ENCODE measurements at places on chromosomes 11 and 22.

- DNase-seq, result peak; percentile 84
These were observed 97.4 kb downstream of the WNT7B start for GRCh38 chr22:45879552-45879949.

- no peak for DNase-seq
These were observed 30.3 kb upstream of the PRDM10 start for GRCh38 chr11:130032931-130033330.

GRCh38 chr11:80349997-80350396 is 909.2 kb upstream of the TENM4 start:
- DNase-seq, result no peak

- no peak for DNase-seq
These were observed 63.4 kb downstream of the LRP5 start for GRCh38 chr11:68375766-68376165.

DNA sequence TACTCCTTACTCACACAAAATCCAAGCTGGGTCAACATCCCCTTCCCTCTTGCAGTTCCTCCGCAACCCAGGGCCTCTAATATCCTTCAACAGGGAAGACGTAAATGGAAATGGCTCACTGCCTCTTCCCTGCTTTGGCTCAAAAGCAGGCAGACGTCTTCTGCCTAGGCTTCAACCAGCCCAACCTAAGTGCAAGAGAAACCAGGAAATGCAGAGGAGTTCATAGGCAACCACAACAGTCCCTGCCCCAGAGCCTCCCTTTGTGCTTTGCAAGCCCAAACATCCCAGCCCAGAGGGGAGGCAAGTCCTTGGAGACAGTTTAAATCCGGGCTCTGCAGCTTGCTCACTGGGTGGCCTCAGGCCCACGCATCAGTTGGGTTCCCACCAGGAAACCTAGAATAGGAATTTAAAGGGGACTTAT is 33.3 kb downstream of the CD6 start:
- no peak for DNase-seq

DNA sequence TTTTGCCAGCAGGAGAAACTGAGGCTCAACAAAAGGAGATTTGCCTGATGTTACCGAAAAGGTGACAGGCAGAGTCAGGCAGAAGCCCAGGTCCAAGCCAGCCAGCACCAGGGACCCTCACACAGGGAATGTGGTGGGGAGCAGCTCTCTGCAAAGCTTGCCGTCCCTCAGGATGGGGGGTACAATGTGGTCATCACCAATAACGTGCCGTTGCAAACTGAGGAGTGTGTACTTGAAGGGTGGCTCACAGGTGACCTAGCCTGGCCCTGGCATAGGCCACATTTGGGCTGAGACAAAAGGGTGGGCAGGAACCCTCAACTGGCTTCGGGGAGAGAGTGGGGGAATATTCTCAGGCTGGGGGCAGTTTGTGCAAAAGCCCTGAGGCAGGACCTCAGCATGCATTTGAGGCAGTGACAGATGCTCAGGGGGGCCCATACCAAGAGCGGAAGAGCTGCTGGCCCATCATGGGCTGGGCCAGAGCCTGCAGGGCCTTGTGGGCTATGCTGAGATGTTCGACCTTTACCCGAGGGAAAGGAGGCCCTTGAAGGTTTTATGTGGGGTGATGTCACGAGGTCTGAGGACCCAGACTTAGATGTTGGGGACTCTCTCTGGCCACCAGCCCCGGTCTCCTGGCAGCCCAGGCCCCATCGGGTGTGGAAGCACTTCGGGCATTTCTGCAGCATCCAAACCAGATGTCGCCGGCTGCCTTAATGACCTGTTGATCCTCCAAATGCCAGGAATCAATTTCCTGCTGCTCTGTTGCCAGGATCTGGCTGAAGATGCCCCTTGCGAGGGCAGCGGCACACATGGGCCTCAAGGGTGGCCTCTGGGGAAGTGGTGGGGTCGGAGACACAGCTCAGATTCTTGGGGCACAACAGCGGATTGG is 57.4 kb upstream of the SHISAL1 start:
- DNase-seq, result no peak

- DNase-seq, result no peak
These were observed 1251.7 kb upstream of the RAG2 start for GRCh38 chr11:37849706-37850105.

DNA sequence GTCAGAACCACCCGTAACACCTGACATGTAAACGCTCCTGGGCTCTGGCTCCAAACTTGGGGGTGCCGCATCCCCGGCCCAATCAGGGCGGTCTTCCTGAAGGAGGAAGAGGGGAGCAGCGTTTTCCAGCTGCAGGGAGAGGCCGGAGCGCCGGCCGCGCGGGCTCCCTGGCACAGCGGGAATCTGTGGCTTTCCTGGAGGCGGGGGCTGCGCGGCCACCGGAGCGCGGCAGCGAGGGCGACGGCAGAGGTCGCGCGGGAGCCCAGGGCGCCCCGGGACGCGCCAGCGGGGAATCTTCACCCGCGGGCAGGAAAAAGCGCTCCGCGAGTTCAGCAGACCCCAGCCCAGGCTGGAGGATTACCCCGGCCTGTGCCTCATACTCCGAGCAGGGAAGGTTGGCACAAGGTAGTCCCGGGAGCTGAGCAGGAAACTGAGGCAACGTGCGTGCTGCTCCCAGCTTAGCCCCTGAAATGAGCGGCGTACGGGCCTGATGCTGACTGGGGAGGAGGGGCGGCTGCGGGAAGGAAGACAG is 600 bp upstream of the ESAM start:
- DNase-seq, result no peak

DNA sequence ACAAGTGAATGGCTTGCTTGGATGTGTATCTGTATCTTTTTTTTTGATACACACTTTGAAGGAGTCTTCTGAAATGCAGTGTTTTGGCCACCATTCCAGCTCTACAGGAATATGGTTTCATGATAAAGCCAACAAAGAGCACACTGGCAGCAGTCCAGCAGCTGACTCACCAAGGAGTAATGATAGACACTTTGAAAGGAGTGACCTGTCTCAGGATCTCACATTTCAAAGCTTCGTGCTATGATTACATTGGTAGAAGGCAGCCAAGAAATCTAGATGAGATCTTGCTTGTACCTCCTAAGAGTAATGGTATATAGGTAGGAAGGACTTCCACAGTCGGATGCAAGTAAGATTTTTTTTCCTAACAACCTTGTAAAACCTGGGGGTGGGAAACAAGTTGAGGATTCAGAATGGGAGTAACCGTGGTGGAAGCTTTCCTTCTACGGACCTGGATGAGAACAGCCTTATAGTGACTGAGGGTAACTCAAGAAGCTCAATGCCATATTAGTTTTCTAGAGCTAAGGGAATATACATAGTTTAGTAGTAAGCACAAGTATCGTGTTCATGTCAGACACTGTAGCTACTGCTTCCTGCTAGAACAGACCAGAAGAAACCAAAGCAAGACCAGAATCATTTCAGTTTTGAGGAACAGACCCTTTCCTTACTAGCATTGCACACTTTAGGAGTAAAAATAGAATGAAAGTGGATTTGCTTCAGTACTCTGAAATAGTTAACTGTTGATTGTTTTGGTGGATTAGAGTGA is 25.0 kb downstream of the MTMR3 start:
- no peak for DNase-seq

DNA sequence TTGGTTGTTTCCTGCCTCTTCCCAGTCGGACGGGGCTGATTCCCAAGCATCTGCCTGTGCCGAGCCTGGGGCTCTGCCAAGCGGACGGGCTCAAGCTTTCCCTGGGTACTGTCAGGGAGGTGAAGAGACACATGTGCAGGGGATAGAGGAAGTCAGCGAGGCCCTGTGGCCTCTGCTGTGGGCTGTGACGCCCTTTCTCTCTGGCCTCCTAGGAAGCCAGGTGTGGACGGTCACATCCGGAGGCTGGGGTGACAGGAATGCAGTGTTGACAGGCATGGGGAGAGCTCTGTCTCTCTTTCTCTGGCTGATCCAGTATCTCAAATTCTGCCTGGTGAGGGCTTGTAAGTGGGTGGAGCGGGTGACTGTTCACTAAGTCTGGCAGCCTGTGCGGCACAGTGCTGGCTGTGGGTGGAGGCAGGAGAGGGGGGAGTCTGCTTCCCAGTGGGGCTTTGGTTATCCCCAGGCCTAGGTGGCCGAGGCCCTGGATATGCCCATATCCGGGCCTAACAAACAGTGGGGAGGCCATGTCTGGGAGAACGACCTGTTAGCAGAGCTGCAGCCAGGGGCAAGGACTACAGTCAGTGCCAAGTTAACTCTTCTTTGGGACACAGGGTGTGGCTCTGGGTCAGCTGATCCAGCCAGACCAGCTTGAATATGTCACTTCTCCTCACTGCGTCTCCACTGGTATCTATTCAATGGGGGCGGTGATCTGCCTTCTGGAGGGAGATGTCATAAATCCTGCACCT is 1.9 kb downstream of the KCTD17 start:
- DNase-seq, result no peak

DNA sequence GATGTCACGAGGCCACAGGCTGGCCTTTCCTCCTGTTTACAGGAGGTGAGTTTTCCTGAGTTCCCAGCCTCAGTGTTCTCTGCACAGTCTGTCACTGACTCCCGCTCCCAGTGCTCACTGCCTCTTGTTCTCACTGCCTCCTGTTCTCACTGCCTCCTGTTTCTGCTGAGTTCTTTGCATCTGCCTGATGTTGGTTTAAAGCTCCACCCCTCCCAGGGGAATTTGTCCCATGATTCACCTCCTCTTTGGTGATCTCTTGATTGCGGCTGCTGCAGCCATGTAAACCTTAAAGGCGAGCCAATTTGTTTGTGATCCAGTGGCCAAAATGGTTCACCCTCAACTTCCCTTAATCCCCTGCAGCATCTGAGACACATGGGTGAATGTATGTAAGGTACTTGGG is 6.0 kb upstream of the TUBA8 start:
- DNase-seq, result no peak

- DNase-seq, result no peak
These were observed 663 bp upstream of the LARGE2 start for GRCh38 chr11:45921561-45922424.

GRCh38 chr11:44989831-44990566 is 39.3 kb upstream of the TP53I11 start:
- DNase-seq, result no peak

GRCh38 chr11:64566042-64566914 is 24.7 kb upstream of the SLC22A12 start:
- DNase-seq, result no peak

- DNase-seq, result no peak
These were observed 44.0 kb downstream of the RRP8 start for GRCh38 chr11:6559369-6559768.

GRCh38 chr11:75142714-75143419 is 8.0 kb upstream of the SLCO2B1 start:
- peak; percentile 87 for DNase-seq

DNA sequence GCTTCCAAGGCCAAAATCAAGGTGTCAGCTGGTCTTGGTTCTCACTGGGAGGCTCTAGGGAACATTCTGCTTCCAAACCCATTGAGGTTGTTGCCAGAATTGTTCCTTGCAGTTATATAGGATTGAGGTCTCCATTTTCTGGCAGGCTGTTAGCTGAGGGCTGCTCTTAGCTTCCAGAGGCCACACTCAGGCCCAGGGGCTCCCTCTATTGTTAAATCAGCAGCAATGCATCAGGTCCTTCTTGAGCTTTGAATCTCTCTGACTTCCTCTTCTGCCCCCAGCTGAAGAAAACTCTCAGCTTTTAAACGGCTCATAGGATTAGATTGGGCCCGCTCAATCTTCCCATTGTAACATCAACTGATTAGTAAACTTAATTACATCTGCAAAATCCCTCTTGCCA is 39.3 kb upstream of the BSX start:
- DNase-seq, result no peak
